NCI-H1105 (cell line): ENCODE measurements at places on chromosomes 11 and 22.

GRCh38 chr22:43828998-43829782 lies 17.1 kb upstream of the EFCAB6 start:
- DNase-seq: no peak

DNA sequence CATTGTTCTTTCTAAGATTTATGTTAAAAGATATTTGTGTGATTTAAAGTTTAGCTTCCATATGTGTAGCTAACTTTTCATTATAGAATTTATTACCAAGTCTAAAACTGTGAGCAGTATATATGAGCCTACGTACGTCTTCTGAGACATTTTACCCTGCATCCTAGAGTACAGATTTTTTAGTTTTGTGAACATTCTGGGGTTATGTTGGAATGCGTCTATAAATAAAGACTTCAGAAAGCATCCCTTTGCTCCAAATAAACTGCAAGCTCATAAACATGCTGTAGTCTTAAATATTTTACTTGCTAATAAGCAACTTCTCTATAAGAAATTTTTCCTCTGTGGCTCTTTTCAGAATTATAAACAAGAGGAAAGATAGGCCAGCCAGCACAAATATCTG lies 236.5 kb downstream of the DDX10 start:
- no peak for DNase-seq

GRCh38 chr11:67211656-67212436 lies 54.4 kb upstream of the GRK2 start:
- no peak for DNase-seq

GRCh38 chr11:76579056-76579751 lies 91.3 kb downstream of the LRRC32 start:
- no peak for DNase-seq

GRCh38 chr11:72038491-72038890 lies 39.8 kb downstream of the IL18BP start:
- DNase-seq: peak; percentile 34

- peak; percentile 11 for DNase-seq
Observed at GRCh38 chr22:27245056-27245455, 556.5 kb downstream of the MN1 start.

DNA sequence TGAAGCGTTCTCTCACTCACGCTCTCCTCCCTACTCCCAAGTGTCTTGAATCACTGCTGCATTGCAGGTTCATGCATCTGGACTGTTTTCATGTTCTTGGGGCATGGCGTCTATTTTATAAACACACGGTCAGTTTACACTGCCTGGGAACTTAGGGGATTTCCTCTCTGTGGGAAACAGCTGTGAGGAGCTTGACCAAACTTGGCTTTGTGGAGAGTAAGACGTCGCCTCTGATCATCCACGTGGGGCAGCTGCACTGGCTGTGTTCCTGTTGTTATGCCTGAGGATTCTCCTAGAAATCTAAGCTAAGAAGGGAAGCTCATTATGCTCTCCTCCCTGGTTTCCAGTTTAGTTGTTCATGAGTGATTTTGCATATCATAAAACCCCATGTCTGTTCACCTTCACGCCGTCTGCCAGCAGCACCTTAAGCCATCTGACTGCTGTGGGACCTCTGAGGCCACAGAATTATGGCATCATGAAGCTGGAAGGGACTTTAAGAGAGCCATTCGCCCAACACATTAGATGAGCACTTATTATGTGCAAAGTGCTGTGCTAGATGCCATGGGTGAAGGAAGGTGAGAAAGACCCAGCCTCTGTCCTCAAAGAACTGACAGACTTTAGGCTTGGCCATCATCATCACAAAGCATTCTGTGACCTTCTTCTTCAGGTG lies 38.8 kb upstream of the POU2AF1 start:
- DNase-seq: no peak

GRCh38 chr11:115598257-115598901 lies 94.2 kb upstream of the CADM1 start:
- DNase-seq: no peak

GRCh38 chr11:76734456-76735420 lies 48.4 kb upstream of the TSKU start:
- DNase-seq: no peak

- peak; percentile 0 for DNase-seq
Observed at GRCh38 chr11:35390737-35391682, 28.3 kb downstream of the SLC1A2 start.

- DNase-seq: no peak
Observed at GRCh38 chr11:34036456-34036855, 15.1 kb upstream of the CAPRIN1 start.

GRCh38 chr22:23786752-23787599 lies at the start of gene SMARCB1:
Gene SMARCB1, plus strand, starts transcription at chr22:23786966. Its CDS starts 204 bp downstream, at chr22:23787170.
- peak; percentile 77 for DNase-seq

DNA sequence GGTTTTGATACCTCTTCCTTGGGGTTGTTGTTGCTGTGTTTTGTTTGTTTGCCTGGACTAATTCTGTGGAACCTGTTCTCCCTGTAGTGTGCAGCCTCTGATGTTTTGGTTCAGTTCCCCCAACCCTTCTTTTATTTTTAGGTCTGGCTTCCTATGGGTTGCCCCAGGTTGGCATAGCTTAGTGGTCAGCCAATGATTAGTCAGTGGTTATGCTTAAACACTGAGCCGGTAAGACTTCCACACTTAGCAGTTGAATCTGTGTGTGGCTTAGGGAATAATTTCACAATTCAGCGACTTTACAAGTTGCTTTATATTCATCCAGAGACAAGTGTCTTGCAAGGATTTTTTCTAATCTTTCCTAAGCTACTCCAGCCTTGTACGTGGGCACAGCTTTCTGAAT lies 78.6 kb upstream of the CLPB start:
- no peak for DNase-seq

DNA sequence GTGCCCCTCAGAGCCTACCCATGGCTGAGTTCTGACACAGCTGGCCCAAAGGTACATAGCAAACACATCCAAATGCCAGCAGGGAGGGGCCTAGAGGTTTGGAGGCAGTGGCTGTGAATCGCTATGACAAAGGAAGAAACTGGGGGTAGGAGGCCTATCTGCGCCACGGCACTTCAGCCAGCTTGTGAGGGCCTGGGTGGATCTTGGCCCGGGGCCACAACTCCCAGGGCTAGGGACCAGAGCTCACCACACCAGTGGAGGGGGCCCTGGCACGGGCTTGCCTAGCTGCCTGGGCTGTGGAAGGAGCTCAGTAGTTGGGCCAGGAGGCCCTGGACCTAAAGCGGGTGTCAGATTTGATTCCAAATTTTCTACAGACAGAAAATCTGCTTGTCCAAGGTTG lies 9.4 kb upstream of the NAP1L4 start:
- DNase-seq: peak; percentile 34

DNA sequence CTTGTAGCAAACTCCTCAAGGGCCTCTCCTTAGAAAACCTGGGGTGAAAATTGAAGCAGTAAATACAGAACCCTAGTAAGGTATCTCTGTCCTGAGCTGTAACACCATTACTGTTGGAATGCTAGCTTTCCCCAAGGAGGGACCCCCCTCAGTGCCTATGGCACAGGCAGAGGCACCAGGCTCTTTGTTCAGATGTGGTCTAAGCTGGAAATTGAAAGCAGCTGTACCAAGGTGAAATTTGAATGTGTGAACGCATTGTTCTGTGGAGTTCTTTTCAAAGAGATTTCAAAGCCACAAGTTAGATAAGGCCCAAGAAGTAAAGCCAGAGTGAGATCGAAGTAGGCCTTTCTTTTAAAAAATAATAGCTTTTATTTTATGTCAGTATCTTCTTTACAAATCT lies 71.9 kb upstream of the HORMAD2 start:
- DNase-seq: no peak

- no peak for DNase-seq
Observed at GRCh38 chr22:48433647-48434046, 1394.0 kb downstream of the BRD1 start.

GRCh38 chr11:68338051-68338780 lies 25.8 kb downstream of the LRP5 start:
- no peak for DNase-seq

DNA sequence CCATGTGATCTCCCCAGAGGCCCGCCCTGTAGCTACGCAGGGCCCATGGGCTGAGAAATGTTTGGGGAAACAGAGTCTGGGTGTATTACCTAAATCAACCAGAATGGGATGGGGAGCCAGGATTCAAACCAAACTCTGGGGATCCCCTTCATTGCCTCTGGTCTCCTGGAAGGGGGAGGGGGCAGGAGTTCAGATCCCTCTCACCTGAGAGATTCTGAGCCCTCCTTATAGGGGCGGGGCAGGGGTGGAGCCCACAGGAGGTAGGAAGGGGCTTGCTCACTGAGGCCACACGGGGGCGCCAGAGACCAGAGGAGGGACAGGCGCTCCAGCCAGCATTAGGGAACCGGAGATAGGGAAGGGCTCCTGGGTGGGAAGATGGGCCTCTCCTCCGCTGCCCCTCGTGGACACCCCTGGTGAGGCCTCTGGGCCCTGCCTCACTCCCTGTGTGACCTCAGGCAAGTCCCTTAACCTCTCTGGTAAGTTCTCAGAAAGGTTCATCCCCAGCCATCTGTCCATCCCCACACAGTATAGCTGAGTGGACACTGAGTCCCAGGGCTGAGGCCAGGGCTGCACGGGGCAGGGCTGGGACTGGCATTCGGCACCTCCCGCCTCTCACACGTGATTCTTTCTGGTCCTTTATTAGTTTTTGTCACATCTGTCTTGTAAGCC lies 2.7 kb upstream of the CDC42BPG start:
- DNase-seq: peak; percentile 95

GRCh38 chr11:123800036-123800435 lies 6.1 kb downstream of the OR6M1 start:
- DNase-seq: no peak

- no peak for DNase-seq
Observed at GRCh38 chr11:108241330-108242037, 18.6 kb downstream of the ATM start.

GRCh38 chr22:44119669-44120313 lies 60.9 kb upstream of the PARVG start:
- no peak for DNase-seq

- no peak for DNase-seq
Observed at GRCh38 chr22:25853078-25853477, 111.1 kb downstream of the MYO18B start.

- DNase-seq: no peak
Observed at GRCh38 chr22:35409783-35410662, 10.1 kb downstream of the MCM5 start.

DNA sequence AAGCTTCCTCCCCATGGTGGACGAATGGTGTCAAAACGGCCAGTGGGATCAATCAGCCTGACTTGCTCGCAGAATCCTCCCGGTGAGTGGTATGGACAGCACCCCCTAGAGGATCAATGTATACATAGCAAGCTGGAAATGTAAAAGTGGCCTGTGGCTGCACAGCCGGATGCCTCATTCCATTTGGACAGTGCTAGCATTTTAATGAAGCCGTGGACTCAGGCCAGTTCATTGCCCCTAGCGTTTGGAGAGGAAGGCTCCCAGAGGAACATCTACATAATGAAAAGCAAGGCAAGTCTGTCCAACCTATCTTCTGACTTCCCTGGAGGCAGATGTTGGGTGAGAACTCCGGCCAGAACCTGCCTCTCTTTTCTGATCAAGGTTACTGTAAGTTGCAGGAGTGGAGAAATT lies 942.3 kb downstream of the NTM start:
- DNase-seq: peak; percentile 18

- no peak for DNase-seq
Observed at GRCh38 chr11:16364254-16364653, 7.9 kb upstream of the SOX6 start.

DNA sequence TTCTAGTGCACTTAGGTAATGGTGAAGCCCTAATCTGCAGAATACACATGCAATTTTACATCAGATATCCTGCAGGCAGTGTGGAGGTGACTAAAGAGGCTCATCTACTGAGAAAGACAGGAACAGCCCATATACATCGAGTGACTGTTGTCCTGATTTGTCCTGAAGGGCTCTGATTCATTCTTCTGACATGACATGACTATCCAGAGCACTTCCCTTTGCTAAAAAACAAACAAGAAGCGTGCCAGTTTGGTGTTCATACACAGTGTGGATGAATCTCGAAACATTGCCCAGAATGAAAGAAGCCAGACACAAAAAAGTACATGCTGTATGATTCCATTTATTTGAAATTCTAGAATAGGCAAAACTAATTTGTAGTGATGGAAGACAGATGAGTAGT lies 48.0 kb upstream of the AMPD3 start:
- no peak for DNase-seq

DNA sequence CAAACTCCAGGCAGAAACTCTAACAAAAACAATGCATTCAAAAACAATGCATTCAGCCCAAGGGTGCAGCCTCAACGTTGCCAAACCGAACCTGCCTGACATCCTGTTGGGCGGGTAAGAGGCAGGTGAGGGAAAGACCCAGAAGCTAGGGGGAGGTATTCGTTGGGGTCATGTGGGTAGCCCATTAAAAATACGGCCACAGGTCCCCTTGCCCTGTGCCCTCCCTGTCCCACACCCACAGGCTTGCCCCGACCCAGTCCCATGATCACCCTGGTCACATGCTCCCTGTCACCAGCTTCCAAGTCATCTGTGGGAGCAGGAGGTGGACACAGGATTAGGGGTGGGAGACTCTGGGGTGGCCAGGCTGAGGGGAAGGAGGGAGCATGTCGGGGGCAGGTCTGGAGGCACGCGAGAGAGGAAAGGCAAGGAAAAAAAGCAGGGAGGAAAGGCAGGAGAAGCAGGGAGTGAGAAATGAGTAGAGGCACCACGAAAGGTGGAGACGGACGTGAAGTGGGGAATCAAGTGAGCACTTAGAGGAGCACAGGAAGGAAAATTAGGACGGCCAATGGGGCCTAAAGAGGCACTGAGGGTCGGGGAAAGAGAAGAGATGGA lies 683 bp downstream of the PLA2G6 start:
- DNase-seq: no peak

- no peak for DNase-seq
Observed at GRCh38 chr11:32312865-32313403, 122.4 kb downstream of the WT1 start.

DNA sequence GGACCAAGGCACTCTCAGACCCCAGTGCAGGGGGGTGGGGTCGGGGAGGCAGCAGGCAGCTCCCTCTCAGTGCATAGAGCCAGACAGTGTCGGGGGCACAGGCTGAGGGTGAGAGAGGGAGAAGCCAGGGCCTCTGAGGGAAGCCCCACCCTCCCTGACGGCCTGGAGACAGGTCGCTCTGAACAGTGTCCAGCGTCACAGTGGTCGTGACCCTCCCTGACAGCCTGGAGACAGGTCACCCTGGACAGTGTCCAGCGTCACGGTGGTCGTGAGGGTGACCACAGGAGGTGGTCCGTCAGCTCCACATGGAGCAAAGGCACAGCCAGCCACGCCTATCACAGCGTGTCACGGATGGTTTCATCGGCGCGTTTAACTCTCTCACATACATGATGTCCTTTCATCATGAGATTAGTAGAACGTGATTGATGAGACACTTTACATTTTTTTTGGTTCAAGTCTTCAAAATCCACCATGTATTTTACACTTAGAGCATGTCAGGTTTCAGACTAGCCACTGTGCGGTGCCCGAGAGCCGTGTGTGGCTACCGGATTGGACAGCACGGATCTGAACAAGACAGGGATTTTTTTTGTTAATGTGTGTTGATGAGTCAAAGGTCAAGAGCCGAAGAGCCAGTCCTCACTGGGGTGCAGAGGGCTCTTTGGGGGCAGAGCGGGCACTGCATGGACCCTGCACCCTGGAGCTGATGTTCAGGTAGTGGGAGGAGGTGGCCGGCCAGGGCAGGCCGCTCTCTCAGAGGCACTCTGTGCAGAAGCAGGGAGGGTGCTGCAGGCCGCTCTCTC lies 23.9 kb upstream of the PANX2 start:
- DNase-seq: no peak
